ENCODE measurements at places on chromosomes 1 and 21.

DNA sequence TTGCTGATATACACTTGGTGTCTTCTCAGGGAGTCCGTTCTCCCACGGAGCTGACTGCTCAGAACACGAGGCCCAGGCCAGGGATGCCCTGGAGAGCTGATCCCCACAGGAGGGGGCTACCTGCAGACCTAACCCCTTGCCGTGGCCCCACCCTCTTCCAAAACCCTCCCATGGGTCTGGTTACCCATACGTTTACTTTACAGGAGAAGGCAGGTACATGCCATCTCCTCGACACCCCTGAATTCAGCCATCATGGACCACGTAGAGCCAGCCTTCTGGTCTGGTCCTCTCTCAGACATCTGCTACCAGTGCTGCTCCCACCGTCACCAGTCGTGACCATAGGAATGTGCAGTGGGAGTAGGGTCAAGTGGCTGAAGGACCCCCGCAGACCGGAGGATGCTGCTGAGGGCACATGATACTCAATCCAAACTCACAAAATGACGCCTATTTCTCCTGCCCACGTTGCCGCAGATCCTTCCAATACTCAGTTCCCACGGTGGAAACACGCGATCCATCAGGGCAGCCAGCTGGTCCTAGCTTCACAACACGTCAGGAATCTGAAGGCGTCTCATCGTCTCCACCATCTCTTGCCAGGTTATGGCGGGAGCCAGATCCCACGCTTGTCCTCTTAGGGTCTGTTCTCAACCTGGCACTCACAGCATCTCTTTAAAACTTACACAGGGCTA, 26.7 kb downstream of the PGBD5 start:
- no peak for DNase-seq

DNA sequence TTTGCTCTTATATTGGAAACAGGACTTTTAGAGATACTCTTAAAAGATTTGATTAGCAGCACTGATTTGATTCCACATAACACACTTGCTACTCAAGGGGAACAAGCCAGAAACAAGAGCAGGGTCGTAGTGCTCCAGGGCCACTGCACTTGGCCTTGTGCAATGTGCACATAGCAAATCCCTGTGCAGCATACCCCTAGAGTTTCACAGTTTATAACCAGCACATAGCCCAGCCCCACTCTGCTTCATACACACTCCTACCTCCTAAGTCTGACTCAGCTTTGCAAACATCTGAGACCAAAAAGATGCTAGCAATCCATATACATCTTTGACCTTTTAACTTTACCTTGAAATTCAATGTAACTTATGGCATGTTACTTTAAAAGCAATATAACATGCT, 157.6 kb downstream of the VAV3 start:
- DNase-seq: no peak

DNA sequence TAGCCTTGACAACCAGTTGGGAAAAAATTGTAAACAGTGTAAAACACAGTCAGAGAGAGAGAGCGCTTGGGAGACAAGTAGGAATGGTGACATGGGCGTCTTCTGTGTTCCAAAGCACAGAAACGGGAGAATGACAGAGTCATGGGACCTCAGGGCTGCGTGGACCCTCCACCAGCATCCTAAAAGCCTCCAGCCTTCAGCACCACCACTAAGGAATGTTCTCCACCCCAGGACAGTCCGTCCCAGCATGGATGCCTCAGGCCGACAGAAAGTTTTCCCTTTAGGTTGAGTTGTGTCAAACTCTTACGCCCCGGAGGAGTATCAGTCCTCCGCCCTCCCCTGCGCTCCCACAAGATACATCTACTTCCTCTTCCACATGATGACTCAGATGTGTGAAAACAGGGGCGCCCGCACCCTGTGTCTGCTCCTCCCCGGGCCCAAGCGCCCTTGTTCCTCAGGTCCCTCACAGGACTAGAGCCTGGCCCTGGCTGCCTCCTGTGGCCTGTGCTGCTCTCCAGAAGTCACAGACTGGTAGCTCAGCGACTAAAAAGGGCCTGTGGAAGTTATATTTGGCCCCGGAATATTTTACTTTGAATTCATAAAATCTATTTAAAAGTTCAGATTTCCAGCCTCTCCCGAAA, 63.9 kb upstream of the EFHD2 start:
- peak; percentile 76 for DNase-seq

DNA sequence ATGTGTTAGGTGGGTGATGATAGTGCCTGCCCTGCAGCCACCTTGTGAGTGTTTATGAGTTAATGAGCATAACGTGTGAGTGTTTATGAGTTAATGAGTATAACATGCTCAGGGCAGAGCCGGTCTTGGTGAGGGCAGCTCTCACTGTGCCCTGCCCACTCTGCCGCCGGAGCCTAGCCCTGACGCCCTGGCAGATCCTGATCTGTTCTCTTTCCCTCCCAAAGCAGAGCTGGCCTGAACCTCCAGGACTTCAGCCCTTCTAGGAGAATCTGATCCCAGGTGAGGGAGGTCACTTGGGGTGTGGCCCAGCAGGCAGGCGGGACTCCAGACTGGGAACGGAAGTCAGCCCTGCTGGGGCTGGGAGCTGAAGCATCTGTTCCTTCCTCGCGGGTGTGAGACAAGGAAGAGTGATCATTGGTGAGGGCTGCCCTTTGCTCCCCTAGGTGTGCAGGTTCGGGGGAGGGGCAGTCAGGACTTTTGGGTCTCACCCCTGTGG, 5.7 kb downstream of the FBLIM1 start:
- DNase-seq: no peak

DNA sequence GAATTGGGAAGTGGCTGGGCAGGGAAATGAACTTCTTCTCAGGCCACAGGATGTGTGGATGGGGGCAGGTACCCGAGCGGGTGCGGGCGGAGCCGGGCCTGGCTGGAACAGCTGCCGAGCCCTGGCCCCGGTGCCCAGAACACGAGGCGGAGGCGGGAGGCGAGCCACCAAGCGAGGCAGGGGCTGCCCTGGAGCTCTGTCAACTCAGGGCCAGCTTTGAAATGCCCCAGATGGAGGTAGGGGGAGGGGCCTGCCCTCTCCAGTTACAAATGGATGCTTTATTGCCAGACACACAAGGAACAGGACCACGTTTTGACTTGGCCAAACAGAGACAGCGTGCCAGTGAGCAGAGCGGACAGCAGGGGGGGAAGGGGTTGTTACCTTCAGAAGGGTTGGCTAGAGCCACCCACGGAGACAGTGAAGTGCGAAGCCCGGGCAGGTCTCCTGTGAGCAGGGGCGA, 240.4 kb downstream of the SDCCAG8 start:
- DNase-seq: no peak
